AG20443 (cell line): ENCODE measurements at places on chromosomes 2 and 18.

DNA sequence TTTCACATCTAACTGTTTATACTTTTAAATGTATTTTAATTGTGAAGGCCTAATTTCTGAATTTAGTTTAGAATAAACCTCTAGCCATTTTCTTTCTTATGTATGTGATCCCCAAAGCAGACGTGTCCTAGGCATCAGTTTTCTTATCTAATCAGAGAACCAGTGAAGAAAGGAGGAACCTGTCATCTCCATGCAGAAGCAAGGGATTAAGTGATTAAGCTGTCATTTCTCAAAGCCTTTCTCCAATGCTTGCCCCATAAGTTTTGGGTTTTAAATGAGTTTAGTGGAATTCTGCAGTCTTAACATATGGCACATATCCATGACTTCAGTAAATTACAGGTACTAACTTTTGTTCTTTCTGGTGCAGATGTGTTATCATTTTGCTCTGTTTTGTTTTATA, 190.4 kb downstream of the PLCL1 start:
- no peak for DNase-seq

DNA sequence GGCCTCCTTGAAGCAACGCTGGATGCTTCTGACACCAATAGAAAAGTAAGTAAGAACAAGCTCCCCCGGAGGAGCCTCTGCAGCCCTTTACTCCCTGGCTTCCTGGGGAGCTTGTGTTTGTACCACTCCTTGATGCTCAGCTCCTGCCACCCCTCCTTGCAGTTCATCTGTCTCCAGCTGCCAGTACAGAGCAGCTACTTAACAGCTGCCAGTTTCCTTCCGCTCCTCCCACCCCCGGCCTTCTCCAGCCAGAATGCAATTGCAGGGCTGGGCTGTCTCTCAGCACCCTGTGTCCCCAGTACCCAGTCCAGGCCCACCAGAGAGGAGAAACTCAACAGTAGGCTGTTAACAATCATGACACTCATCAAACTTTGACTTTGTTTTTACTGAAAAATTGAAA, 109.4 kb downstream of the AOX1 start:
- DNase-seq = no peak

- DNase-seq = no peak
These were observed 127.7 kb downstream of the TNS1 start for GRCh38 chr2:217875138-217875537.

DNA sequence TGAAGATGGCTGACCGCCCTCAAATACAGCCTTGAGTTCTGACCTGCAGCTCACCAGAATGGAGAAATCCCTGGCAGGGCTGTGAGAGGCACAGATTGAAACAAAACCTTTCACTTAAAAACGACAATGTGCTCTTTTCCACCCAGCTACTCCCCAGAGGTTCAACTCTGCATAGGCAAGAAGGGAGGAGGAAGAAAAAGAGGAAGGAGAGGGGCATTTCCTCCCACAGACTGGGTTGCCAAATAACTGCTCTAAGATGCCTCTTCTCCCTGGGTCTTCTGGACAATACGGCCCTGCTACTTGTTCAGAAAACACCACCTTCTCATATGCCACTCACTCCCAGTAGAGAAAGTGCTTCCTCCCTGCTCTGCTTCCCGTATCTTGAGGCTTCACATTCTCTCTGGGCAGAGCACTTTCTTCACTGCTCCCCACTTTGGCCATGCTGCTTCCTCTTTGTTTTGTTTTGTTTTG, 136.4 kb upstream of the SLC1A4 start:
- no peak for DNase-seq

GRCh38 chr2:44010266-44010665, 14.5 kb upstream of the LRPPRC start:
- DNase-seq = no peak

DNA sequence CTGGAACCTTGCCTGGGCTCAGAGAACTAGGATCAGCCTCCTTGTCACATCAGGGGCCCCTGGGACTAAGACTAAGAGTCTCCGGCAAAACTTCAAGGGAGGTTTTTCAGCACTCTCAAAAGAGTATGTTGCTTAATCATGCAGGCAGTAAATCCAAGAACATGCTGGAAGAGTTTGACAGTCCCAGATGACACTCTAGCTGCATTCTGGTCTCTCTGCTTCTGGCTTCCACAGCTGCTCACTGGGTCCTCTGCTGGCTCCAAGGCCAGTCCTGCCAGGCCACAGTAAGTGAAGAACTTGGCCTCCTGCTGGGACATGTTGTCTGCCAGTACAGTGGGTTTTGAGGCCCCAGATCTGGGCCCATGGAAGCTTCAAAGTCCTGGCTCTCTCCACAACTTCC, 45.2 kb upstream of the IL1RL1 start:
- peak; percentile 44 for DNase-seq

GRCh38 chr2:20353241-20353992, 2.8 kb upstream of the PUM2 start:
- DNase-seq = no peak

DNA sequence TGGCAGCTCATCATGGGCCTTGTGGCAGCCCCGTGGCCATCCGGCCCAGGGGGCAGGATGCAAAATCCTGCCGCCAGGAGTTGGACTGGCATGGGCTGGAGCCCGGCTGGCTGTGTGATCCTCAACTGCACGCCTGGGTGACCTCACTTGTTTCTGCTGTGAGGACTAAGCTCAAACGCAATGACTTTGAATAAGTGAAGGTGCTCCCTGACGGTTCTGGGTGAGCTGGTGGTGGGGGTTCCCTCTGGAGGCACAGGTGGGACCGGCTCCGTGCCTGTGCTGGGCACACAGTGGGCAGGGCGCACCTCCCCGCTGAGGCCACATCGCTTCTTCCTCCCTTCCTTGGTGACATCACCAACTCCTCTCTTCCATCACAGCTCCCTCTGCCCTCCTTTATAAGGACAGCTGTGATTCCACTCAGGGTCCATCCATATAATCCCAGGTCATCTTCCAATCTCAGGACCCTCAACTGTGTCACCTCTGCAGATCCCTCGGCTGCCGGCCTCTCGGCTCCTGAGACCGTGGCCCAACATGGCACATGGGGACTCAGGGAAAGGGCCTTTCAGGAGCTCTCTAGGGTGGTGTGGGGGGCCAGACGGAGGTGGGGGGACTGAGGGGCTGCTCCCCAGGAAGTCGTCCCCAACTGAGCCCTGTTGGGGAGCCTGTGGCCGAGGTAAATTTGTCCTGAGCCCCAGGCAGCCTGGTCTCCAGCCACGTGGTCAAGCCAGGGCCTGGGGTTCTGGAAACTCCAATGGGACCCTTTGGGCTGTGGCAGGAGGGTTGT, 75.5 kb upstream of the ODC1 start:
- DNase-seq = no peak

GRCh38 chr2:136207665-136208064, 89.7 kb upstream of the CXCR4 start:
- no peak for DNase-seq

DNA sequence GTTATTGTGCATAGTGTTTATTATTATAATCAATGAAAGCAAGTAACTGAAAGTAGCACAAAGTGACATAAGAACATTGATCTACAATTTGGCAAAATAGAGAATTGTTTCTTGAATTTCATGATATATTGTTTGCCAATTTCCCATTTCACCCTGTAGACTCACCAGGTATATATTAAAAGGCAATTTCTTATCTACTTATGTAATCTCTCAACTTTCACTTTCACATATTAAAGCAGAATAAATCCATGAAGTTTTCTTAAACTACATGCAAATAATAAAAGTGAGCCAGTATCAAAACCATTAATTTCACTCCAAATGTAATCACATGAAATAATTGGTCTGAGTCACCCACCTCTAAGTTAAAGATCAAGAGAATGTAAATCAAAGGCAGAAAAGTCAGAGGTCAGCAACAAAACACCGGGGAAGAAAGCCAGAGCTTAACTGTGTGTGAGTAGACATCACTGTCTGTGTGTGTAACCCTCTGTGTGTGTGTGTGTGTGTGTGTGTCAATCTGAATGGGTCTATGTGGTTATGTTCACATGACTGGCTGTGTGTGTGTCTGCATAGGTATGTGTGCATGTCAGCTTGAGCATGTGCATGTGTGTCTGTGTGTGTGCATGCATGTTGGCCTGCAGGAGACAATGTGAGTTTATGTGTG, 44.1 kb downstream of the ZNF385B start:
- DNase-seq = no peak

DNA sequence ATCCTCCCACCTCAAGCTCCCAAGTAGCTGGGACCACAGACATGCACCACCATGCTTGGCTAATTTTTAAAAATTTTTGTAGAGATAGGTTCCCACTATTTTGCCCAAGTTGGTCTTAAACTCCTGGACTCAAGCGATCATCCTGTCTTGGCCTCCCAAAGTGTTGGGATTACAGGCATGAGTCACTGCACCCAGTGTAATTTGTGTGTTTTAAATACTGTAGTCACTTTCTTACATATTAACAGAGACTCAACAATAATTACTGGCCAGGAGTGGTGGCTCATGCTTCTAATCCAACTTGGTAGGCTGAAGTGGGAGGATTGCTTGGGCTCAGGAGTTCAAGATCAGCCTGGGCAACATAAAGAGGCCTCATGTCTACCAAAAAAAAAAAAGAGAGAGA, 293.0 kb downstream of the RDH14 start:
- DNase-seq = no peak

- DNase-seq = peak; percentile 61
These were observed at the start of gene ZNF804A for GRCh38 chr2:184598316-184599053. Gene ZNF804A (plus strand): TSS chr2:184598529. CDS start chr2:184598960, 431 bp downstream.

DNA sequence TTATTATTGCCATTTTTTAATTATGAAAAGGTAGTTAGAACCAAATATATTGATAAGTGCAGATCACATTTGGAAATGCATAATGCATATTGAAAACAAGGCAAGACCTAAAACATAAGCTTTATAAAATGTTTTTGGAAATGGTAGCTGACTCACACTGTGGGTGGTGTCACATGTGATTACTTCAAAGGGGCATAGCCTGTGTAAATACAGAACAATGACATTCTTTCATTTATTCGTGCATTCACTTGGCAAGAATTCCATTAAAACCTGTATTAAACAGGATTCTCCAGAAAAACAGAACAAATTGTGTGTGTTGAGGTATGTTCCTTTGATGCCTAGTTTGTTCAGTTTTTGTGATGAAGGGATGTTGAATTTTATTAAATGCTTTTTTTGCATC, 427.3 kb upstream of the ST6GAL2 start:
- no peak for DNase-seq

GRCh38 chr2:136703214-136703613, 62.1 kb upstream of the THSD7B start:
- no peak for DNase-seq

GRCh38 chr2:118835746-118836410, 11.6 kb downstream of the EN1 start:
- peak; percentile 83 for DNase-seq

DNA sequence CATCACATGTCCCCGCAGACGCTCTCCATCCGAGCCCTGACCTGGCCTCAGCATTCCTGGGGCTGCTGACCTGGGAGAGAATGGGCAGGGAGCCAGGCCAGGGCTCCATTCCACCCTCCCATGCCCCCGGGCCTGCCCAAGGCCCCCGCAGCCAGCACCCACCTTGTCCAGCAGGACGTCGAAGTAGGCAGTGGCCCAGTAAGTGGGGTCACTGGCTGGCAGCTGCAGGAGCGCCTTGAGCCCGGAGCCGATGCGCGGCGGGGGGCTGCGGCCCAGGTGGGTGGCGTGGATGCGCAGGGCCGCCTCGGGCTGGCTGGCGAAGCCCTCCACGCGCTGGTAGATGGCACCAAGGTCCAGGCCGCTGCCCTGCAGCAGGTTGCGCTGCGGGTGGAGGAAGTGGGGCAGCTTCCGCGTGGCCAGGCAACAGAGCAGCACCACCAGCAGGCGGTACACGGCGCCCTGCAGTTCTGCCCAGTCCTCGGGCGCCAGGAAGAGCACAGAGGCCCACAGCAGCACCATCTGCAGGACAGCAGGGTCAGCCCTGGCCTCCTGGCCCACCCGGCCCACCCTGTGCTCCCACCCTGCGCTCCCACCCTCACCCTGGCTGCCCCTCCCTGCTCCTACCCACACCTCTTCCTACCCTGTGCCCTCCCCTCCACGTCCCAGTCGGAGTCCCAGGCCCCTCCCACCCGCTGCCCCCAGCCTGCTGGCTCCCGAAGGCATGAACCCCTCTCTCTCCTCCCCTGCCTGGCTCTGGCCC, 7.6 kb downstream of the MAB21L4 start:
- DNase-seq = no peak

DNA sequence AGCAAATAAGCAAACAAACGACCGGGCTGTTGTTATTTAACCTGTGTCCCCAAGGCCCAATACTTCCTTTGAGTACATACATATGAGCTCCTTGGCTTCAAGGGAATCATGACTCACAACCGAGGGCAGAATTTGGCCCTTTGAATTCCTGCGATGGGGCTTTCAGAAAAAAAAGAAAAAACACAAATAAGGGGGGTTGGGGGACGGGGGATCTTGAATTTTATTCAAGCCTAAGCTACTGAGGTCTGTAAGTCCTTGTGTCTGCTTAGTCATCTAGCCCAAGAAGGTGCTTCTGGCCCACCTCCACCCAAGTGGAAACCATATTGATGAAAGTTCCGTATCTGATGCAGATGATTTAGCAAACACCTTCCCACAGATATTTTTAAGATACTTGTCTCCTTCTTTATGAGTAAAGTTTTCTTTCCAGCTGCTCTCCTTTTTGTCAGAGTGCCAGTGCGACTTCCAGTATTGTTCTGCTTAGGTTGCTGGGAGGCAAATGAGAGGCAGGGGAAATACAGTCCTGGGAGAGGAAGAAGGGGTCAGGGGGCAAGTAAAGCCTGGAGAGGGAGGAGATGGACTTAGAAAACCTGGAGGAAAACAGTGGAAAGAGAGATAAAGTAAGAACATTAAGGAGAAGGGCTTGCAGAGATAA, 169.6 kb downstream of the ZEB2 start:
- DNase-seq = no peak

GRCh38 chr2:160491911-160492371, 1.7 kb downstream of the RBMS1 start:
- DNase-seq = peak; percentile 51

DNA sequence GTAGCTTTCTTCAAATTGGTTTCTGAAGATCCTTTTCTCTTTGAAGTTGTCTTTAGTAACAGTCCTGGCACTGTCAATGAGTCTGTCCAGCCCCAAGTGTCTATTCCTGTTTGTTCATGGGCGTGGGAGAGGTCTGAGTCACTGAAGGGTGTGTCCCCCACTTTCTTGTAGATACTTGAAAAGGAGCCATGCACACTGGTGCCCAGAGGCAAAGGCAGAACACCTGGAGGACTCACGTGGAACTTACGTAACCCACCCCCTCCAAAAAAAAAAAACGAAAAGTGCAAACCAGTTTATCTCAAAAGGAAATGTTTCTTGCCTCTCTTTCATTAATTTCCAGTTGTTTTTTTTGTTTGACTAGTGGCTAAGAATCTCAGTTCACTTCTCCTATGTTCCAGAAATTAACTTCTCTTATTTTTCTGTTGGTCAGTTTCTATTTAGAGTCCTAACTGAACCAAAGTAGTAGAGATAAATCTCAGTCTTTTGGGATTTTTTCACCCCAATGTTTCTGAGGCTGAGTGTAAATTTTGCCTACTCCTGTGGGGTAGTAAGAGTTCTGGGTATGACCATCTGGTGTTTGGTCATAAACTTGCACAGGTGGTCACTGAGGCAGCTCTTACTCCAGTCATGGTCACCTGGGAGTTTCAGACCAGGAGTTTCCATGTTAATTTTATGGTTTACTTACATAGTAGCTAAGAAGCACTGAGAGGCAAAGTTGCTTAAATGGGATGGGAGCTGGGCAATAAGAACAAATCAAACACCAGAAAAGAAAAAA, 54.9 kb downstream of the DSC3 start:
- DNase-seq = no peak

GRCh38 chr18:78731016-78731397, 248.6 kb upstream of the SALL3 start:
- DNase-seq = no peak

GRCh38 chr2:39870871-39871270, 91.8 kb upstream of the THUMPD2 start:
- DNase-seq = no peak
